ENCODE measurements at places on chromosomes 12 and 14. TPM values are rescaled to one million over a fixed set of nuclear protein-coding genes. Genes with fewer than 3 reads are reported as not detected.

GRCh38 chr14:86481104-86481503 lies 951.2 kb downstream of the FLRT2 start:
- no peak for DNase-seq
- H3K27me3 ChIP-seq = no peaks in the 10 kb centered on the region
- no peak overlapping the region for H3K27ac ChIP-seq
- H3K4me3 ChIP-seq = no peak overlapping the region
- H3K4me1 ChIP-seq = no peaks in the 10 kb centered on the region
- H3K36me3 ChIP-seq = no peaks in the 10 kb centered on the region

The LRP1-AS gene
- total RNA-seq = not detected

The CBLN3 gene
- total RNA-seq = 61.1 TPM

- no peak overlapping the region for H3K27ac ChIP-seq
- no peak overlapping the region for H3K4me3 ChIP-seq
- H3K27me3 ChIP-seq = peaks cover 39% of the 10 kb centered on the region
- no peak for DNase-seq
Observed at GRCh38 chr14:23356662-23357061, 4.0 kb upstream of the SLC22A17 start.

DNA sequence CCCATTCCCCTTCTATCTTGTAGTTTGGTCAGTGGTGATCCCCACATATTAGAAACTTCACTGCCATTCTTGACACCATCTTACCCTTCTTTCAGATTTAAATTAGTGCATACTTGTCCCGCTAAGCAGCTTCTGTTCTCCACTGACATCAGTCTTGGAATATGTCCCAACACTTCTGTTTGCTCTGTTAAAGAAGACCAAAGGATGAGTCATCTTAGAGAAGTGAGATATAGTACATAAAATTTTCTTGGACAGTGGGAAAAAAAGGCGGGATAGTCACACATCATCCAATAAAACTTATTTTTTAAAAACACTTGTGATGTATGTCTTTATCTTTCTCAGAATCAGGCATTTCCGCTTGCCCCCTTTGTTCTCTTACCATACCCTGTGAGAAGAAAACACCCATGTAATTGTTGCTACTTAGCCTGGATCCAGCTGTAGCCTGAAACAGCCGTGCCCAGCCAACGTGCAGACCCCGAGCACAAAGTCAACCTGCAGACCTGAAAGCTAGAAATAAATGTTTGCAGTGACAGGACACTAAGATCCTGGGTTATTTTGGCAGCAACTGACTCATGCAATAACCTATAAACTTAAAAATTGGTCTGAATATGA lies 100.1 kb upstream of the PDE3A start:
- H3K27ac ChIP-seq = no peak overlapping the region
- H3K27me3 ChIP-seq = no peaks in the 10 kb centered on the region
- H3K36me3 ChIP-seq = no peaks in the 10 kb centered on the region
- DNase-seq = no peak

The HOXC10 gene
- not detected for total RNA-seq

DNA sequence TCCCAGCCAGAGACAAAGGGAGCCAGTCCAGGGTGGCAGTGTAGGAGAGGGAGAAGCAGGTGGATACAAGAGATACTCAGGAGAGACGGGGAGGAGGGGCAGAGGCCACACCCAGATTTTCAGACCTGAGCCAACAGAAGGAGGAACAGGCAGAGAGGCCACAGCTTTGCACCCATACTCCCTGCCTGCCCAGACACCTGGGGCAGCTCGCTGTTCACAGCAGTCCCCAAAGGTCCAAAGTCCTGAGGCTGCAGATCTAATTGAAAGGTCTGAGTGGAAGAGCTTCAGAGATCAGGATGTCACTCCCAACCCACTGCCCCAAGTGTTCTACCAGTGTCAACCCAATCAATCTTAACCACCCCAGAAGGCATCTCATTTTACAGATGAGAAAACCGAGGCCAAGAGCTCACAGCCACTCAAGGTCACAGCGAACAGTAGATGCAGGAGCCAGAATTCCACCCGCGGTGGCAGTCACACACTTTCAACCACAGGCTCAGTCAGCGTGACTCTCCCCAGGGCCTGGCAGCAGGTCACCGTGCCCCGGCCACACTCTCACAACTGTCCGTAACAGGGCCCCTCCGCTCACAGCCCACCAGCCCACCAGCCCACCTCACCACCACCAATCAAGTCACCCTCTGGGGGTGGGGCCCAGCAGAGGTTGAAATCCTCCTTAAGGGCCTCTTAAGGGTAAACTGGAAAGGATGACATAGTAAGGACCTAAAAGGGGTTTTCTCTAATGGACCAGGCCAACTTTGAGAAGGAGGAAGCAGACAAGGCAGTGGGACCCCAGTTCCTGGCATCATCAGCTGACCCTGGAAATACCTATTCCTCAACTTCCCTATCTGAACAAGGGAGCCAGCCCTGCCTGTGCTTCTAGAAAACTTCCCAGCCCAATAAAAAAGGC lies 33.3 kb downstream of the ACTN1 start:
- H3K27ac ChIP-seq = no peak overlapping the region
- peaks cover 15% of the 10 kb centered on the region for H3K27me3 ChIP-seq
- H3K36me3 ChIP-seq = no peaks in the 10 kb centered on the region

DNA sequence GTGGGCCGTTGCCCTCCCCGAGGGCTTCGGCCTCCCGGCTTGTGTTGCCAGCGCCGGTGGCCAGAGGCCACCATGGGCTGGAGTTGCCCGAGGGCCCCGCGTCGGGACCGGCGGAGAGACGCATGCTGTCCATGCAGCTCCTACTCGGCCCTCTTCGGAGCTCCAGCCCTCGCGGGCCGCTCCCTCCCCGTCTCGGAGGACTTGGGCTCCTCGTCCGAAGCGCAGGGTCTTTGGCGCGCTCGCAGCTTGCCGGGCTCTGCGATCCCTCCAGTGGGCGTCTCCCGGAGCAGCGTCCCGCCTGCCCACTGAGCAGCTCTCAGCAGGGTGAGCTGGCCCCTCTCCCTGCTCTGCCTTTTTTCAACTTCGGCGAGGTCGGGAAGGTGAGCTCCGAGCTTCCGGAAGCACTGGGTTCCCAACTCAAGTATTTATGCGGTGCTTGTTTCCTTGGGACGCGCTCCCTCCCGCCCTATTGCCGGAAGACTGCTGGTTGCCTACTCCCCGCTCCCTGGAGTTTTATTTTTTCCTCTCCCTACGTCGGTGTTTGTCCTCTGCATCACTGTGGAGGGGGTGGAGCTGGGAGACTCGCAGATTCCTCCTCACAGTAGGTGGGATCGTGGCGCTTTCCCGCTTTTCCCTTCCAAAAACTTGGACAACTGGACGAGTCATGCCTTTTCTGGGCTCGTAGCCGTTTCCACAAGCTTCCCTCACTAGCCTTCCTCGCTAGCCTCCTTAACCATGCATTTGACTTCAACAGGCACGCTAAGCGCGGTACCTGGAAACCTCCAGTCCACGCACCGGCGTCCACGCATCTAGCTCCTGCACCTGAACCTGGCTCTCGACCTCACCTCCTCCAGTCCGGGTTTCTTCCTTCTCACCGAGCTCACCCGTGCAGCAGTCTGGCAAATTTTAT lies at the start of gene AVPR1A:
Gene AVPR1A, minus strand, starts transcription at position 489 of the 910 bp plus-strand sequence. Its CDS starts 365 bp downstream, at position 124.
- H3K27me3 ChIP-seq = peaks cover 43% of the 10 kb centered on the region
- H3K4me3 ChIP-seq = no peak within 1 kb of the TSS
- DNase-seq = no peak
- peaks cover 9% of the 10 kb centered on the region for H3K4me1 ChIP-seq
- no peak within 1 kb of the TSS for H3K27ac ChIP-seq

GRCh38 chr14:22168092-22168955 lies 420.7 kb downstream of the DAD1 start:
- no peak overlapping the region for H3K27ac ChIP-seq
- H3K4me1 ChIP-seq = no peaks in the 10 kb centered on the region
- no peak overlapping the region for H3K4me3 ChIP-seq
- H3K36me3 ChIP-seq = no peaks in the 10 kb centered on the region
- peaks cover 24% of the 10 kb centered on the region for H3K27me3 ChIP-seq

DNA sequence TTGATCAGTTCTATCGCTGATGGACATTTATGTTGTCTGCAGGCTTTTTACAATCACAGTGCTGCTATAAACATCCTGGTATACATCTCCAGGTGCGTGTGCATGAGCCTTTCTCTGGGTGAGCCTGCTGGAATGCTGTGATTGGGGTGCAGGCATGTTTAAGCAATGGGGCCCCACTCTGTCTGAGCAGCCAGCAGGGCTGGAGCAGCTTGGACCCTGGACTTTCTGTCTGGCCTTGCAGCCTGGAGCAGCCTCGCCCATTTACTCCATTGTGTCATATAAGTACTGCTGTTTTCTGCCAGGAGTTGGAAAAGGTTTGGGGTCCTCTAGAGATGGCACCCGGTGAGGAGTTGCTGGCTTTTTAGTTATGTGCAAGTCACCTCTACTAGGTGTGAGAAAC lies 199.0 kb downstream of the KIF26A start:
- no peak overlapping the region for H3K4me3 ChIP-seq
- no peak for DNase-seq
- no peak overlapping the region for H3K27ac ChIP-seq
- H3K4me1 ChIP-seq = no peaks in the 10 kb centered on the region
- H3K36me3 ChIP-seq = no peaks in the 10 kb centered on the region

DNA sequence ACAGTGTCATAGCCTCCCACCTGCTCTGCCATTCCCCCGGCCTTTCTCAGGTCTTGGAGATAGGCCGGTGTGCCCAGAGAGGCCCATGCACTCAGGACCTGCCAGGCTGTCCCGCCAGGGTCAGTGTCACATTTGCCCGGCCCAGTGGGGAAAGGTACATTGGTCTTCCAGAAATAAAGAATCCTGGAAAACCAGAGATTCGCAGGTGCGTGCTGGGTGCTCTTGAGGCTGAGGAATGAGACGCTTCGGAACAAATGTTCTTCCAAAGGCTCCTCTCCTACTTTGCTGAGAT lies 205.8 kb upstream of the RTL1 start:
- no peaks in the 10 kb centered on the region for H3K36me3 ChIP-seq
- no peak for DNase-seq
- H3K4me1 ChIP-seq = no peaks in the 10 kb centered on the region
- no peak overlapping the region for H3K4me3 ChIP-seq
- no peak overlapping the region for H3K27ac ChIP-seq

The SRGAP1 gene
- 1.1 TPM for total RNA-seq

GRCh38 chr14:71198687-71199086 lies 291.4 kb downstream of the PCNX1 start:
- no peak overlapping the region for H3K27ac ChIP-seq
- no peak overlapping the region for H3K4me3 ChIP-seq
- DNase-seq = no peak
- peaks cover 16% of the 10 kb centered on the region for H3K27me3 ChIP-seq
- H3K36me3 ChIP-seq = no peaks in the 10 kb centered on the region
- H3K4me1 ChIP-seq = no peaks in the 10 kb centered on the region

Measured in activated B cell treated with CpG ODN at 0.5 μM for 24 hours (primary cell).